Stimulated activated CD8-positive, alpha-beta memory T cell treated with anti-CD3 and anti-CD28 coated beads, Interleukin-4, amount 100 ng/mL, for 4 hours (primary cell): ENCODE measurements at places on chromosomes 12 and 14.

DNA sequence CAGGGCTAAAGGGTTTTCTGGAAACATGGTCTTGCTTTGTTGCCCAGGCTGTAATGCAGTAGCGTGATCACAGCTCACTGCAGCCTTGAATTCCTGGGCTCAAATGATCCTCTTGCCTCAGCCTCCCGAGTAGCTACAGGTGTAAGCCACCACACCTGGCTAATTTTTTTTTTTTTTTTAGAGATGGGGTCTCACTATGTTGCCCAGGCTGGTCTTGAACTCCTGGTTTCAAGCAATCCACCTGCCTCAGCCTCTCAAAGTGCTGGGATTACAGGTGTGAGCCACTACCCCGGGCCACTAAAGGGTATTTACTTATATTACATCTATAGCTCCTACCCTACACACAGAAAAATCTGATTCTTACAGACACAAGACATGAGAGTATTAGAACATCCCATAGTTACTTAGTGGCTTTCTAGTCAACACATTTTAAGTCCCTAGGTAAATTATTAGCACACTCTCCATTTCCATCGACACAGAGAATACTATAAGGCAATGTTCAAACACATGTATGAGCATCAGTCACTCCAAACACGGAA lies 6.2 kb upstream of the DCAF11 start:
- DNase-seq: no peak

DNA sequence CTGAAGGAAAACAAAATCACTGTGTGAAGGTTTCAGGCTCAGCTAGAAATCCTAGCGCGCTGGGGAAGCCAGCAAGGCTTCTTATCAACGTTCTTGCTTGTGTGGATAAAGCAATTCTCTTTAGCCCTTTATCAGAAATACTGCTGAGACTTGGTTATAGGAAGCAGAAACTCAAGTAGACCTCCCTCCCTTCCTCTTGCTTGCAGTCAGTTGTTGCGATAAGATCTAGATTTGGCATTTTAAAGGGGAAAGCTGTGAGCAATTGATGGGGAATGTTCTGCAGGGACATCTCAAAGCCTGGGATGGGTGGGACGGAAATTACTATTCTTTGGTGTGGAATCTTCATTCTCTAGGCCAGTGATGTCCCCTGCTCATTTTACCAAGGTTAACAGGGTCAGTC lies 76.4 kb upstream of the ANO4 start:
- DNase-seq: no peak

GRCh38 chr14:69101331-69101826 lies 51.5 kb downstream of the DCAF5 start:
- DNase-seq: no peak

DNA sequence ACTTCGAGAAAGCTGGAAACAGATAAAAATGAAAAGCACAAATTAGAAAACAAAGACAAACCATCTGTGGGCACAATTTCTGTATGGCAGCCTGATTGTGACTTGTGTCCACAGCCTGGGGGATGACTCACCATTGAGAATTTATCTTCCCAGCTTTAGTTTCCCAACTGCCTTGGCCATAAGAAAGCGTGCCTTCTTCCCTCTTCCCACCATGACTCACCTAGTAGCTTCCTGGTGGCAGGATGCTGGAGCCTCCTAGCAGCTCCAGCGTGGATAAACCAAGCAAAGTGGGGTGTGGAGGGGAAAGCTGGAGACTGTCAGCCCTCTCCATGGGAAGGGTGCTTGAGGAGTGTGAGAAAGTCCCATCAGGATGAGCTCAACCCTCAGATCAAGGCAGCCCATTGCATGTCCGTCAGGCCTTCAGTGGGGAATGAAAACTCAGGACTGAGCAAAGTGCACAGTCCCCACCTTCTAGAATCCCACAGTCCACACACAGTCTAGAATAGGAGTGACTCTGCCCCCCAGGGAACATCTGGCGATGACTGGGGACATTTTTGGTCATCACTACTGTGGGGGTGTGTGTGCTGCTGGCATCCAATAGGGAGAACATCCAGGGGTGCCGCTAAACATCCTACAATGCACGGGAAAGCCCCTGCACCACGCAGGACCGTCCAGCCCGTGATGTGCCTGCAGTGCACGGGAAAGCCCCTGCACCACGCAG lies 22.4 kb upstream of the SERPINA6 start:
- DNase-seq: no peak

- no peak for DNase-seq
Observed at GRCh38 chr14:33951183-33951840, 438 bp upstream of the EGLN3 start.

DNA sequence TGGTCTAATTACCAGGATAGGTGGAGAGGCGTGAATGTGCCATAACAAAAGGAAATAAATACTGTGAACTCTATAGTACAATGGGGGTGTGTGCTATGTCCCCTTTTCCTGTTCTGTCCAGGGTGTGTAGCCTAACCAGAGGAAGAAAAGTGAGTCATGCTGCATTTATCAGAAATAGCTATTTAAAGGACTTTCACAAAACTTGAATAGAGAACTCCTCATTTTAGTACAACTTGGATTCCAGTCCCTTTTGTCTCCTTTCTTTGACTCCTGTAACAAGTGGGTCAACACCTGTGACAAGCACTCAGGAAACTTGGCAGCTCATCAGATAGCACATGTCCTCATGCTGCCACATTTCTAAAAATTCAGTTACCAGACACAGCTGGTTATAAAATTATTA lies 123.4 kb downstream of the CCDC91 start:
- DNase-seq: no peak

- no peak for DNase-seq
Observed at GRCh38 chr14:54105406-54105805, 148.8 kb upstream of the BMP4 start.

GRCh38 chr14:88535149-88535548 lies 19.7 kb downstream of the PTPN21 start:
- no peak for DNase-seq

GRCh38 chr12:127145929-127146789 lies 1120.8 kb upstream of the TMEM132C start:
- peak; percentile 66 for DNase-seq

- no peak for DNase-seq
Observed at GRCh38 chr12:64010069-64010686, 165.7 kb downstream of the SRGAP1 start.

DNA sequence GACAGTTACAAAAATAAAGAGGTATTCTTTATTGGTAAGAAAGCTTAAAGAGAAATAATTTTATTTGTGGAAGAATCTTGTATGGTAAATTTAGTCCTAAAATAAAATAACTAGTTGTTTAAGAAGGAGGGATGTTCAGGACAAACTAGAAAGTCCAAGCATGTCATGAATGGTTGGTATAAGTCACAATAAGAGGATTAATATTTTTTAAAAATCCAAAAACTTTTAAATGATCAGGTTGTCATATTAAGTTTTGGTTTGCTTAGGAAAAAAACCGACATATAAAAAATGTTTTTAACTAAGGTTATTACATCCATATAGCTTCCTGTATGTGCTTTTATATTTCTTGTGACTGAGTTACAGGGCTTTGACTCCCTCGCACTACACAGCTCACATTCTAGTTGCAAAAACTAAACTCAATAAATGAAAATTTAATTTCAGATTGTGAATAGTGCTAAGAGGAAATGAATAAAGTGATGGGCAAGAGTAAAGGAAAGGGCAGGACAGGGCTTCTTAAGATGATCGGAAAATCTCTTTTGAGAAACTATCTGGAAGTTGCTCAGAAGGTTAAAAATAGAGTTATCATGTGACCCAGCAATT lies 80.7 kb upstream of the METAP2 start:
- DNase-seq: no peak

- no peak for DNase-seq
Observed at GRCh38 chr12:79776111-79776510, 85.3 kb upstream of the PAWR start.

DNA sequence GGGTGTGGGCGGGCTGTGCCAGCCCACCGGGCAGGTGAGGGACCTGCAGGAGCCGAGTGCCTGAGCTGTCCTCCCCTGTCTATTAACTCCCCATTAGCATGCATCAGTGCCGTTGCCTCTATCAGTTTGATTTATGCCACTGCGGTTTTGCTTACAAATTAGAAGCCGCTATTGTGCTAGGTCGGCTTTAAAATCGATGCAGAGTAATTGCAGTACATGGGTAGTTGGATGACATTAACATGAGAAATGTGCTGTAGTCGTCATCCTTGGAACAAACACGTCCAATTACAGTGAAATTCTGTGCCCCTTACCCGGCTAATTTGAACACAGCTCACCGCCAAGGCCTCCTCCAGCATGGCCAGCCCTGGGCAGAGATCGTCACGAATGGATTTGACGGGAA lies 145.8 kb downstream of the TSPAN9 start:
- DNase-seq: no peak

- DNase-seq: no peak
Observed at GRCh38 chr14:23145794-23146350, 26.8 kb upstream of the CEBPE start.

DNA sequence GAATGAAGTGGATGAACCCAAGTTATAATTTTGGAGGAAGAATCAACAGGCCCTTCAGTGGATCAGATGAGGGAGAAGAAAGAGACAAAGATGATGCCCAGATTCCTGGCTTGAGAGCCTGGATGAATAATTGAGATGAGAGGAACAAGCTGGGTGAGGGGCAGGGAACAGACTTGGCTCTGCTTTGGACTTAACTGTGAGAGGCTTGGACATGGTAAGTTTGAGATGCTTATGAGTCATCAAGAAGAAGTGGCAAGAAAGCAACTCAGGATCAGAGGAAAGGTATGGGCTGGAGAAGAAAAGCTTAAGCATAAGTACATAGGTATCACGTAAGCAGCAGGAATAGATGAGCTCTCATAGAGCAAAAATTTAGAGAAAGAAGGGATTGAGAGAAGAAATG lies 55.3 kb downstream of the FIGNL2 start:
- no peak for DNase-seq

DNA sequence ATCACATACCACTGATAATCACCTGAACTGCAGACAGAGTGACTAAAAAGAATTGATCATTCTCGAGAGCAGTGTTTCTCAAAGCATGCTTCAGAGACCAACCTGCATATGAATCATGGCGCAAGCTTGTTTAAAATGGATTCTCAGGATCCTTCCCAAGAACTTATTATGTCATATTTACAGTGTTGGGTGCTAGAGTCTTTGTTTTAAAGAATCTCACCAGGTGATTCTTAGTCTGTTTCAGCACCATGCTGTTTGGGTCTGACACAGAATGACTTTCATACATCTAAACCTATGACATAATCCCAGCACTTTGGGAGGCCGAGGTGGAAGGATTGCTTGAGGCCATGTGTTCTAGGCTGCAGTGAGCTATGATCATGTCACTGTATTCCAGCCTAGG lies 31.3 kb upstream of the SSPN start:
- no peak for DNase-seq

- DNase-seq: no peak
Observed at GRCh38 chr14:73995977-73996378, 23.1 kb downstream of the ENTPD5 start.

DNA sequence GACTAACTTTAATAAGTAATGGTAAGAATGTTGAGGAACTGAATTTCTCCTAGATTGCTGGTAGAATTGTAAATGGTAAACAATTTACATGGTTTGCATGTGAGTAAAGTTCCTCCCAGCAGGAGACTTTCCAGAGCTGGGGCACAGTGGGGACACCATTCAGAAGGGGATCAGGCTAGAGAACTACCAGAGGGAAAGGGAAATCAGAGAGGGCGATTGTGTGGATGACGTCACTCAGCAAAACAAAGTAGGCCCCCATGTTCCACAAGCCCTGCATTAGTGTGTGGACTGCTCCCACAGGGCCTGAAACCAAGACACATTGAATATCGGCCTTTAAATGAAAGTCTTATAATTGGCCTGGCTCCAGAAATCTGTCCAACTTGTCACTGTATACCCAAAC lies 9.5 kb downstream of the RNASE11 start:
- no peak for DNase-seq

DNA sequence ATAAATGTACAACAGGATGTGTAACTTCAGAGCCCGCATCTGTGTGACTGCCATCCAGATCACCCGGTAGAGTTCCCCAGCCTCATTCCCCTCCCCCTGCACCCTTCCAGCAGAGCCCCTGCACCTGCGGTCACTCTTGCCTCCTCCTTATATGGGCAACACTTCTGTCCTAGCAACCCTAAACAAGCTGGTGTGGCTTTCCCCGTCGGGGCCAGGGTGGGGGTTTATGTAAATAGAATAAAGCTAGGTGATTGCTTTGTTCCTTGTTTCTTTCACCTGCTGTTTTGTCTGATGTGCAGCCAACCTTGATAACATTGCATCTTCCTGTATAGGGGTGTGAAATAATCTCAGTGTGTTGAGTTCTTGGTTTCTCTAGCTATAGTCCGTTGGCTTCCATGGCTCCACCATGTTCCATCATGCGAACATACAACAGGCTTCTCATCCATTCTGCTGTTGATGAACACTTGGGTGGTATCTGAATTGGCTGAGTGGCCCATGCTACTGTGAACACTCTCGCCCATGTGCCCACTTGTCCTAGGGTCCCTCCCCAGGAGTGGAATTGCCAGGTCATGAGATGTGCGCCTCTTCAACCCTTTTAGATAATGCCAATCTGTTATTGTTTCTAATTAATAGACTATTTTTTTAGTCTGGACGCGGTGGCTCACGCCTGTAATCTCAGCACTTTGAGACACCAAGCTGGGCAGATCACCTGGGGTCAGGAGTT lies 102.2 kb downstream of the KIF26A start:
- DNase-seq: no peak

- peak; percentile 57 for DNase-seq
Observed at GRCh38 chr12:22046090-22046967, at the start of gene CMAS. Gene CMAS, plus strand, starts transcription at chr12:22046218. Its CDS starts 86 bp downstream, at chr12:22046304.

DNA sequence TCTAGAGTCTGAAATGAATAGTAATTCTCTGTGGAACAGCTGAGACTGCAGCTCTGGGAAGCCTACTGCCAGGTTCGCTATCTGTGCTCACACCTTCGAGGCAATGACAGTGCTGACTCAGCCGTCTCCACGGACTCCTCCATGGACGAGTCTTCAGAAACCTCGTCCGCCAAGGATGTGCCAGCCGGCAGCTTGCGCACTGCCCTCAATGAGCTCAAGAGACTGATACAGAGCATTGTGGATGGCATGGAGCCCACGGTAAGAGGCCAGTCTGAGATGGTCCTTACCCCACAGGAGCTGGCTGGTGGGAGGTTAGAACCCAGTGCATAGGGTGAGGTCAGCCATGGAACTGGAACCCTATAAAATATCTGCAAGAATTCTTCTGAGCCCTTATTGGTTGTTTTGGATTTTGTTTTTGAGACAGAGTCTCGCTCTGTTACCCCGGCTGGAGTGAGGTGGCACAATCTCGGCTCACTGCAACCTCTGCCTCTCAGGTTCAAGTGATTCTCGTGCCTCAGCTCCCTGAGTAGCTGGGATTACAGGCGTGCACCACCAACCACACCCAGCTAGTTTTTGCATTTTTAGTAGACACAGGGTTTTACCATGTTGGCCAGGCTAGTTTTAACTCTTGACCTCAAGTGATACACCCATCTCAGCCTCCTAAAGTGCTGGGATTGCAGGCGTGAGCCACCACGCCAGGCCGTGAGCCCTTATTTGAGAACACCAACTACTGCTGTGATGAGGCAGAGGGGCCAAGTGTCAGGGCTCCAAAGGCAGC lies 43.9 kb downstream of the RAB35 start:
- DNase-seq: no peak
